ENCODE measurements at places on chromosomes 2 and 18. TPM values are rescaled to one million over a fixed set of nuclear protein-coding genes. Genes with fewer than 3 reads are reported as not detected.

DNA sequence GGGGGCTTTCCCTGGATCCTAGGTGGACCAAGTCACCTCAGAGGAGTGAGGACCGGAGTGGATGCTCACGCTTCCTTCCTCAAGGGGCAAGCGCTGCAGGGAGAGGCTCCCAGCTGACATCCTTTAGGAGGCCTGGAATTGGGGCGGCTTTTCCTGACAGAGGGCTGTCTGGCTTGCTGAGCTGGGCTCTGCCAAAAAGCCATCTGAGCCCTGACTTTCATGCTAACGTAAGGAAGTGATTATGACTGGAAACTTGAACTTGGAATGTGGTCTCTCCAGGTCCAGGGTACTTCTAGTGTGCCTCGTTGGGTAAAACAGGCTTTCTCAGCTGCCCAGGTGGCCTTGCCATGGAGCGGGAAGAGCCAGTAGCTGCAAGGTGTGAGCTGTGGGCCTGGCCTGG is 268.3 kb upstream of the SPRED2 start:
- H3K4me1 ChIP-seq = no peaks in the 10 kb centered on the region
- DNase-seq = no peak
- no peaks in the 10 kb centered on the region for H3K36me3 ChIP-seq
- H3K27ac ChIP-seq = no peak overlapping the region
- H3K4me3 ChIP-seq = no peak overlapping the region
- peaks cover 18% of the 10 kb centered on the region for H3K27me3 ChIP-seq

SERPINB12 gene
- not detected for total RNA-seq

- no peak overlapping the region for H3K27ac ChIP-seq
- H3K4me3 ChIP-seq = no peak overlapping the region
- peaks cover 22% of the 10 kb centered on the region for H3K36me3 ChIP-seq
- no peak for DNase-seq
- peaks cover 57% of the 10 kb centered on the region for H3K4me1 ChIP-seq
These were observed 135.6 kb downstream of the RBMS1 start for GRCh38 chr2:160358046-160358445.

DNA sequence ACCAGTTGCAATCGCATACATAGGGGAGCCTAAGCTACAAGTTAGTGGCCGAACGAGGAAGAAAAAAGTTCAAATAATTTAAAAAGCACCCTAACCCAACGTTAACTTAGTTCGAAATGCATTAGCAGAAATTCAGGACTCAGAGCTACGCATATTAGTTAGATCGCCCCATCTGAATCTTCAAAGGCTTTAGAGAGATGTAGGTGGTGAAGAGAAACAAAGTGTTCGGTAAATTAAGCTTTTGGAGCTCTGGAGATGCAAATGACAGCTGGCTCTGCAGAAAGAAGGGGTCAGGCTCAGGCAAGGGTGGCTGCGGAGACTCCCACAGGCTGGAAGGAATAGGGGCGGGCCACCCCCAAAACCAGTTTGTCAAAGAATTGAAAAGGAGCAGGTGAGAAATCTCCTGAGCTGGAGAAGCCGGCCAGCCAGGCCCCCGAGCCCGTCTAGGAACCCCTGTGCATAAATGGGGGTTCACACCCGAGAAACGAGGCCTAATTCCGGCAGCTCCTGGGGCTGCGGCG is 621 bp downstream of the TXNL1 start:
- peaks cover 20% of the 10 kb centered on the region for H3K36me3 ChIP-seq
- H3K4me3 ChIP-seq = peak overlapping the region; percentile 99
- no peaks in the 10 kb centered on the region for H3K27me3 ChIP-seq
- H3K4me1 ChIP-seq = peaks cover 47% of the 10 kb centered on the region
- peak overlapping the region; percentile 94 for H3K27ac ChIP-seq

- H3K36me3 ChIP-seq = no peaks in the 10 kb centered on the region
- no peak for DNase-seq
- H3K4me3 ChIP-seq = no peak overlapping the region
- H3K4me1 ChIP-seq = no peaks in the 10 kb centered on the region
- H3K27me3 ChIP-seq = peaks cover 1% of the 10 kb centered on the region
- no peak overlapping the region for H3K27ac ChIP-seq
These were observed 164.2 kb downstream of the MYT1L start for GRCh38 chr2:2166881-2167280.

SLC8A1 gene
- 0.12 TPM for total RNA-seq

DNA sequence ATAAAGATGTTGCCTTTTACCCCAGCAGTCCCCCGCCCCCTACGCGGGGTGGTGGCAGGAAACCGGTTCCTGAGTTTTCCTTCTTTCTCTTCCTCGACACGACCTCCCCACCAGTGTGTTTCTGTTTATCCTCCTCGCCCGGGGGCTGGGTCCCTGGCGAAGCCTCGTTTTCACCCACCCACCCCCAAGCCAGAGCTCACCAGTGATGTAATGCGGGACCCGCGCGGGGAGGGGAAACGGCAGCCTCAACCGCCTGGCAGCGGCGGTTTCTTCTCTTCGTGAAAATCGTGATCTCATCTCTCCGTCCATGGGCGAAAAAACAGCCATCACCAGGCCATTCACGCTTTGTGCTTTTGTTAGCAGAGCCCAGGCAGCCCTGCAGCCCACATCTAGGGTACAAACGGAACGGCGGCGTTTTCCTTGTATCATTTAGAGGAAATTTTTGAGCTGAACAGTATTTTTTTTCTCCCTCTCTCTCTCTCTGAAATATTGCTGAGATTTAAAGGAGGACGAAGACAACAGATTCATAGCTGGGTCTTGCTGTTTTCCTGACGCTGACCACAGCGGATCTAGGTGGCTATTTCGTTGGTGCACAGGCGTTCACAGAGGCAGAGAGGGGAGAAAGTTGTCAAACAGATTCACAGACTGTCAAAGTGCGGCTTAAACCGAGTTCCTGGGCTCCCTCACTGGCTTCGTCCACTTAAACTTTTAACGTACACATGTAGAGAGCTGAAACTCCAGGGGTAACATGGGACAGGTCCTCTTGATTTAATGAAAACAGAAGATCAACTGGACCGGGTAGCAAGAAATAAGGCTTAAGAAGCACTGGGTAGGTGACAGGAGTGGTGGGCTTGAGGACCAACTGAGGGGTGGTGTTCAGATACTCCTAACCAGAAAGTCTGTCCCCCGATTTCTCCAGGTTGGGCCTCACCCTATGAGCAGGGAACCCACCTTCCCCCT is 21.9 kb upstream of the PAX3 start:
- peak overlapping the region; percentile 61 for H3K4me3 ChIP-seq
- DNase-seq = peak; percentile 27
- no peak overlapping the region for H3K27ac ChIP-seq
- peaks cover 28% of the 10 kb centered on the region for H3K27me3 ChIP-seq
- no peaks in the 10 kb centered on the region for H3K36me3 ChIP-seq
- peaks cover 9% of the 10 kb centered on the region for H3K4me1 ChIP-seq

PAPOLG gene
- total RNA-seq = 14.4 TPM

DNA sequence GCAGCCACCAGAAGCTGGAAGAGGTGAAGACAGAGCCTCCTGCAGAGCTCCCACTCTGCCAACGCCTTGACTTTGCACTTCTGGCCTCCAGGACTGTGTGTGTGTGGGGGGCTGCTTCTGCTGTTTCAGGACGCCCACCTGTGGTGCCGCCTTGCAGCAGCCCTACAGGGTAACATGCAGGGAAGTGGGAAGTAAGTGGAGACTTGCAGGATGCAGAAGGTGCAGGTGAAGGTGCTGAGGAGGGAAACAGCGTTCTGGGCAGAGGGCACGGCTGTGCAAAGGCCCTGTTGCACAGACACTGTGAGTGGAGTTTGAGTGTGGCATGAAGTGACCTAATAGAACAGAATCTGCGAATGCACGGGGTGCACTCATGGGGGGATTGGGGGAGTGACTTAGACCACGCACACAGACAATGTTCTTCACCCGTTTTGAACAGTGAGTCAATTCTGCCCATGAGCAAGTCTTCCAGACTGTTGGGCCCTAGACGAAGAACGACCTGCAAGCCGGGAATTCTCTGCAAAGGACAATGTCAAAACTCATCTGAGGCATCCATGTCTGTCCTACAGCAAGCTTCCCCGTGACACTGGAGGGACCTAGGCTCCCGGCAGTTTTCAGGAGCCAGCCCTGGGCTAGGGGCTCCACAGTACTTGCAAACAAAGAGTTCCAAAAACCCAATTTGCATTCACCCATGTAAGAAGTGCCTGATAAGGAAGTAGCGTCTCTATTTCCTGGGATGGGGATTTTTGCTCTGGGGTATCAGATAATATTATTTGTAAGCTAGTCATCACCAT is 19.0 kb downstream of the MBP start:
- DNase-seq = peak; percentile 6
- peak overlapping the region; percentile 28 for H3K27ac ChIP-seq
- H3K4me3 ChIP-seq = no peak overlapping the region
- peaks cover 75% of the 10 kb centered on the region for H3K4me1 ChIP-seq
- peaks cover 28% of the 10 kb centered on the region for H3K36me3 ChIP-seq
- no peaks in the 10 kb centered on the region for H3K27me3 ChIP-seq

All from activated CD4-positive, alpha-beta memory T cell treated with anti-CD3 and anti-CD28 coated beads for 36 hours (primary cell).